ENCODE measurements at places on chromosomes 13 and 19. TPM values are rescaled to one million over a fixed set of nuclear protein-coding genes. Genes with fewer than 3 reads are reported as not detected.
A peak's percentile ranks its signal among the peaks of the same experiment; 100 is the strongest.

Gene CCDC159
- total RNA-seq, result 24.0 TPM

Gene IZUMO4
- total RNA-seq, result 10.5 TPM

Gene SIGLEC8
- total RNA-seq, result not detected

Gene TUBA3C
- total RNA-seq, result not detected

Gene TINCR
- 0.53 TPM for total RNA-seq

GRCh38 chr13:68019901-68020300 lies 789.8 kb upstream of the PCDH9 start:
- H3K27me3 ChIP-seq, result no peaks in the 10 kb centered on the region
- no peaks in the 10 kb centered on the region for H3K36me3 ChIP-seq
- H3K4me1 ChIP-seq, result no peaks in the 10 kb centered on the region
- DNase-seq, result no peak
- H3K4me3 ChIP-seq, result no peak overlapping the region

- H3K27ac ChIP-seq, result no peak overlapping the region
- H3K27me3 ChIP-seq, result peaks cover 3% of the 10 kb centered on the region
- peaks cover under 1% of the 10 kb centered on the region for H3K4me1 ChIP-seq
- DNase-seq, result no peak
- H3K4me3 ChIP-seq, result no peak overlapping the region
Observed at GRCh38 chr19:14467816-14468215, 7.3 kb downstream of the PTGER1 start.

- H3K36me3 ChIP-seq, result no peaks in the 10 kb centered on the region
- H3K4me3 ChIP-seq, result no peak overlapping the region
- no peaks in the 10 kb centered on the region for H3K4me1 ChIP-seq
- no peaks in the 10 kb centered on the region for H3K27me3 ChIP-seq
Observed at GRCh38 chr13:62305756-62306155, 890.1 kb upstream of the PCDH20 start.

DNA sequence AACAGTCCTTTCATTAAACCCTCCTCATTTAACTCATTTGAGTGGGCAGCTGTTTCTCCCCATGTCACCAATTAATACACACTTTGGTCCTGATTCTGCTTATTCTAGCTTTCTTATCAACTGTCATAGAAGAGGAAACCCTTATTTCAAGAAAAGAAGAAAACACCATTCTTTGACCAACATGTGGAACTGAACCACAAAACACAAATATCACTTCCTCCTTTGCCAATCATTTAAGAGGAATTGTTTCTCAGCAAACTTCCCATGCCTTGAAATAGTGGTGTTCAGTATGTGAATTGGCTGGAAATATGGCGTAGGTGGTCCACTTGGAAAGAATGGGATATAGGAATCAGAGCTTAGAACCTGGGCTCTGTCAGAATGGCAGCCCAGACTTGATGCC lies 20.4 kb downstream of the MBD3L2B start:
- no peaks in the 10 kb centered on the region for H3K36me3 ChIP-seq
- H3K27ac ChIP-seq, result no peak overlapping the region
- peaks cover 7% of the 10 kb centered on the region for H3K4me1 ChIP-seq
- no peaks in the 10 kb centered on the region for H3K27me3 ChIP-seq
- no peak for DNase-seq
- H3K4me3 ChIP-seq, result no peak overlapping the region

DNA sequence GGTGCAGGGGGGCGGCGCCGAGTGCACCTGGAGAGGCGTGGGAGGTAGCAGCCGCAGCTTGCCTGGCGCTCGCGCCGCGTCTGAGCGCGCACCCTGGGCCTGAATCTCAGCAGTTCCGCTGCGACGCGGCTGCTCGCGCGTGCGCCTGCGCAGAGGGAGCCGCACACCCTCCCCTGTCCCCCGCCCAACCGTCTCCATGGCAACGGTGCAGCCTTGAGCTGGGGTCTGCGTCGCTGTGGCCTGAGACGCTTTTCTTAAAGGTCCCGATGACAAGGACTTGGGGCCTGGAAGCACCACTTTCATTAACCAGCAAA lies at the start of gene PNMA8B:
Gene PNMA8B (minus strand): TSS at position 82 of the 314 bp plus-strand sequence. CDS start 402 bp downstream, outside the sequence.
- peaks cover 67% of the 10 kb centered on the region for H3K27me3 ChIP-seq
- H3K27ac ChIP-seq, result no peak within 1 kb of the TSS
- DNase-seq, result no peak
- no peaks in the 10 kb centered on the region for H3K36me3 ChIP-seq

DNA sequence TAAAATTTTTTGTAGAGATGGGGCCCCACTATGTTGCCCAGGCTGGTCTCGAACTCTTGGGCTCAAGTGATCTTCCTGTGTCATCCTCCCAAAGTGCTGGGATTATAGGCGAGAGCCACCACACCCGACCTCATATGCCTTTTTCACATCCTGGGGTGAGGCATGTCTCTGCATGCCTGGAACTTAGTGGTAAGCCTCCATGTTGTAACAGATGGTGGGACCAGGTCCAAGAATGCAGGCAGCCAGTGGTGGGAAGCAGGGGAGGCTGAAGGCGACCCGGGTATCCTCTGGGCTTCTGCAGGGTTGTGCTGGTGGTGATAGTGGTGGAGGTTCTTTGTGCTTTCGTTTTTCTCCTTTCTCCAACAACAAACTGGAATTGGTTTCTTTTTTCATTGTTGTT lies 30.1 kb upstream of the CCDC124 start:
- no peak for DNase-seq
- H3K27ac ChIP-seq, result no peak overlapping the region

DNA sequence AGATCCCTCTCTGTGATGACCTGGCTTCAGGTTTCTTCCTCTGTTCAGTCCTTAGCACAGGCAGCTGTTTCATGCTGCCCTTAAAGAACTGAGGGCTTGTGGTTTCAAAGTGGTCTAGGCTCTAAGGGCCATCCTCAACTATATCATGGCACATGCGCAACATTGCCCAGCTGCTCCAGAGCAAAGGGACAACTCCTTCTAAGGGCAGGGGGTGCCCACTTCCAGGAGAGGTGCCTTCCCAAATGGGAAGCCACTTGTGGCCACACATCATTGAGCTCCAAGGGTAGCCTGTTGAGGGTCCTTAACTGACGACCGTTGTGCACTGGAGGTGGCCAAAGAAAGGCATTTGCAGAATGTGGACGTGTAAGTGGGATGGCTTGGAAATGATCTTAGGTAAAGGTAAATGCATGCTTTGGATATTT lies 7.3 kb downstream of the GPR183 start:
- peak overlapping the region; percentile 18 for H3K4me3 ChIP-seq
- peaks cover 43% of the 10 kb centered on the region for H3K36me3 ChIP-seq
- H3K27me3 ChIP-seq, result no peaks in the 10 kb centered on the region
- peaks cover 88% of the 10 kb centered on the region for H3K4me1 ChIP-seq
- DNase-seq, result no peak

DNA sequence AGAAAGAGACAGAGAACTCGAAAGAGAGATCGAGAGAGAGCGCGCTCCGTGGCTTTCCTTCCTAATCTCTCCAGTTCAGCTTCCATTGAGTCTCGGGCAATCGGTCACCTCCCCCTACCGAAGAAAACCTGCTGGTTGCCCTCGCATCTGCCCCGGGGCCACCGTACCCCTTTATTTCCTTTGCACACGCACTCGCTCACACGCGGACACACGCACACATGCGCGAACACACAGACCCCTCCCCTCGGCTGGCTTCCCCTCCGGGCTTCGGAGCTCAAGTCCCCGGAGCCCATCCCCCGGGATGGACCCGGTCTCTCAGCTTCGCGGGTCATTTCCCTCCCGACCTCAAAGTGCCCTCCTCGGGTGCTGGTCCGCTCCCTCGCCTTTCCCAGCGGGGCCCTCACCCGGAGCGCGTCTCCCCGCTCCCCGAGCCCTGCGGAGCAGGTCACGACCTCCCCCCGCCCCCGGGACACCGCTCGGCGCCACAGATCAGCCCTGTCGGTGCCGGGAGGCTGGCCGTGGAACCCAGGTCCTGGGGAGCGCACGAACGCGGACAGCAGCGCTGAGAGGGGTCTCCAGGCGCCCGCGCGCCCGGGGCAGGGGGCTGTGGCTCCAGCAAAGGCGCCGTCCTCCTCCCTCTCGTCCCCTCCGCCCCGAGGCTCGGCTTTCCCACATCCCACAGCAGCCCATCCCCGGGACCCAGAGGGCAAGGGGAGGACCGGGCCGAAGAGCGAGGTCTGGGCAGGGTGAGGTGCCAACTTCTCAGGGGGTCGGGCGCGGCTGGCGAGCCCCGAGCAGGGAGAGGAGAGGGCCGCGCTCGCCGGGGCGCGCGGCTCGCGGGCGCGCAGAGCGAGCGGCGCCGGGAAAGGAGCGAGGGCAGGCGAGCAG lies 1.8 kb downstream of the DACH1 start:
- H3K27me3 ChIP-seq, result peaks cover 52% of the 10 kb centered on the region
- peaks cover 20% of the 10 kb centered on the region for H3K4me1 ChIP-seq
- peaks cover 5% of the 10 kb centered on the region for H3K36me3 ChIP-seq
- H3K4me3 ChIP-seq, result peak overlapping the region; percentile 47
- no peak for DNase-seq
- H3K27ac ChIP-seq, result peak overlapping the region; percentile 16

GRCh38 chr13:107824635-107825034 lies 390.7 kb downstream of the LIG4 start:
- no peaks in the 10 kb centered on the region for H3K36me3 ChIP-seq
- no peak overlapping the region for H3K27ac ChIP-seq
- no peak overlapping the region for H3K4me3 ChIP-seq
- H3K4me1 ChIP-seq, result no peaks in the 10 kb centered on the region

- no peaks in the 10 kb centered on the region for H3K36me3 ChIP-seq
- H3K4me1 ChIP-seq, result no peaks in the 10 kb centered on the region
- H3K27me3 ChIP-seq, result no peaks in the 10 kb centered on the region
- no peak overlapping the region for H3K4me3 ChIP-seq
- no peak overlapping the region for H3K27ac ChIP-seq
Observed at GRCh38 chr13:111859354-111860230, 207.4 kb upstream of the SOX1 start.

- DNase-seq, result no peak
- H3K27me3 ChIP-seq, result no peaks in the 10 kb centered on the region
Observed at GRCh38 chr13:47289567-47289966, 392.7 kb upstream of the HTR2A start.

GRCh38 chr13:27569405-27569804 lies 50.9 kb downstream of the LNX2 start:
- H3K4me1 ChIP-seq, result peaks cover 15% of the 10 kb centered on the region
- no peak overlapping the region for H3K4me3 ChIP-seq
